ENCODE measurements at places on chromosomes 5 and 9. TPM values are rescaled to one million over a fixed set of nuclear protein-coding genes. Genes with fewer than 3 reads are reported as not detected.
A peak's percentile ranks its signal among the peaks of the same experiment; 100 is the strongest.

GRCh38 chr5:93557021-93557604 lies 23.9 kb downstream of the NR2F1-AS1 start:
- no peak overlapping the region for H3K4me3 ChIP-seq
- H3K4me1 ChIP-seq = no peaks in the 10 kb centered on the region
- no peak for DNase-seq
- H3K27me3 ChIP-seq = no peaks in the 10 kb centered on the region
- H3K36me3 ChIP-seq = no peaks in the 10 kb centered on the region

- H3K27ac ChIP-seq = no peak overlapping the region
- H3K36me3 ChIP-seq = no peaks in the 10 kb centered on the region
- no peaks in the 10 kb centered on the region for H3K27me3 ChIP-seq
- DNase-seq = no peak
Measured at GRCh38 chr5:122218778-122219177, 89.4 kb downstream of the ZNF474 start.

The PCDHB15 gene
- not detected for total RNA-seq

DNA sequence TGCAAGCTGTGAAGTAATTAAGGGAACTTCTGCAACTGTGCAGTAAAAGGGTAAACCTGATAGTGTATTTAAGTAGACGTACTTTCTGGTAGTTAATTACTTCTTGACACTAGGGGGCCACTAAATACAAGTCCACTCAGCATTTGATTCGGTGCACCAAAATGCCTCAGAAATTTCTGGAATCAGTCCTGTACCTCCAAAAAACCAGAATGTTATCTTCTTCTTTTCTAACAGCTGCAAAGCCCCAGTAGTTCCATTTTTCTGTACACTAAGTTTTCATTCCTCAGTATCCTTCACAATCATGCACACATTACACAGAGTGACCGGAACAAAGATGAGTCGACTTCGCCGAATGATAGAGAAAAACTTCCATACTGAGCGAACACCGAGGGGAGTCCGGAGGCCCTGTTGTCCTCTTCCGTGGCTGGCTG lies 484 bp downstream of the GFM2 start:
- peak overlapping the region; percentile 81 for H3K27ac ChIP-seq
- no peak for DNase-seq
- no peaks in the 10 kb centered on the region for H3K27me3 ChIP-seq
- peak overlapping the region; percentile 94 for H3K4me3 ChIP-seq
